T follicular helper cell (primary cell): ENCODE measurements at places on chromosomes 5 and 9.

DNA sequence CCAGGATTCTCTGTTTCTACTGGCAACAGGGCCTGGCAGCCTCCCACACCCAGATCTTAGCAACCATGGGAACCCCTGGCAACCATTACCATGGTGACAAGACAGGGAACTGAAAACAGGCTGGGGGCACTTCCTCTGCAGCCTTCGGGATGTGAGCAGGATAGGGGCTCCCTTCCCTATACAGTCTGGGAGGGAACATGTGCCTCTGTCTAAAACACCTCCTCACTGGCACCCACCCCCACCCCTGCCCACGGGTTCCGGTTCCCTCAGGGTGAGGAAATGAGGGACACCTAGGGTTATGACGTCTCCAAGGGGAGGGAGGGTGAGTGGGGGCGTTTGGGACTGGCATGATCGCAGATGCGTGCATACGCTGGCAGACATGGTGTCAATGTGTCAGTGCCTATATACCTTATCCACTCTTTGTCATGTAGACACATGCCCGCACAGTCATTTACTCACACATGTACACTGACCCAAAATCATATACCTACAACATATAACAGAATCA is 3.0 kb upstream of the DNAJB5 start:
- peak; percentile 61 for DNase-seq

- no peak for DNase-seq
These were observed 303.0 kb upstream of the PDE4D start for GRCh38 chr5:60196385-60197113.

DNA sequence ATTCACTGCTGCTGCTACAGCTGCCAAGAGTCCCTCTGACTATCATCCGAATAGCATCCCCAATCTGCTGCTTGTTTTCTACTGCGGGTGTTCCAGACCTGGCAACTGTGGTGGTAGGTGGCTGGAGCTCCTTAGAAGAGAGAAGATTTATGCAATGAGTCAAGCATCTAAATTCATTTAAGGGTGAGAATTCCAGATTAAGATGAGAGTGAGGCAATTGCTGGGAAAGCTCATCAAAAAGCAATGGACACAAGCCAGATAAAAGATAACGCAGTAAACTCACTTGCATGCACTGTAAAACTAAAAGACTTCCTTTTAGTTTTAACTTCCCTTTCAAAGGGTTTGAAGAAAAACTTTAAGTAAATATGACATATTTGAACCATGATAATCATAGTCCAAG is 3.9 kb downstream of the PLK2 start:
- DNase-seq = no peak

DNA sequence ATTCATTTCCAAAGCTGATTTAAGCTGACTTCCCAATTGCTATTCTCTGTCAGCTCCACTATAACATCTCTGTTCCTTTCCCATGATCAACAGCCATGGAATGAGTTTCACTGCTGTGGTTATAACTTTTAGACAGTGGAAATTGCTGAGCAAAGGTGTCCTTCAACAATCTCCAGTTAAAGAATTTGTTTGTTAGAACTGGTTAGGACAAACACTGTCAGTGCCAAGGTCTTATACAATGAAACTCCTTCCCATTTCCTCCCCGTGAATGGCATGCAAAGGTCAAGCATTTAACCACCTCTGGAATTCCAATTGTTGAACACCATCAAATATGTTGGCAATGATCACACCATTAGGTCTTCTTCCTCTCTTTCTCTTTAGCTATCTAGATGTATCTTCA is 45.7 kb upstream of the GHR start:
- DNase-seq = no peak

- no peak for DNase-seq
These were observed 132.7 kb downstream of the PDE4D start for GRCh38 chr5:59760785-59761348.

DNA sequence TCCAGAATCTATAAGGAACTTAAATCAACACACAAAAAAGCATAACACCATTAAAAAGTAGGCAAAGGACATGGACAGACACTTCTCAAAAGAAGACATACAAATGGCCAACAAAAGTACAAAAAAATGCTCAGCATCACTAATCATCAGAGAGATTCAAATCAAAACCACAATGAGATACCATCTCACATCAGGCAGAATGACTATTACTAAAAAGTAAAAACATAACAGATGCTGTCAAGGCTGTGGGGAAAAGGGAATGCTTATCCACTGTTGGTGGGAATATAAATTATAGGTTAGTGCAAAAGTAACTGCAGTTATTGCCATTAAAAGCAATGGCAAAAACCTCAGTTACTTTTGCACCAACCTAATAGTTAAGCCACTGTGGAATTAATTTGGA is 32.2 kb upstream of the SPATA31D4 start:
- DNase-seq = no peak

DNA sequence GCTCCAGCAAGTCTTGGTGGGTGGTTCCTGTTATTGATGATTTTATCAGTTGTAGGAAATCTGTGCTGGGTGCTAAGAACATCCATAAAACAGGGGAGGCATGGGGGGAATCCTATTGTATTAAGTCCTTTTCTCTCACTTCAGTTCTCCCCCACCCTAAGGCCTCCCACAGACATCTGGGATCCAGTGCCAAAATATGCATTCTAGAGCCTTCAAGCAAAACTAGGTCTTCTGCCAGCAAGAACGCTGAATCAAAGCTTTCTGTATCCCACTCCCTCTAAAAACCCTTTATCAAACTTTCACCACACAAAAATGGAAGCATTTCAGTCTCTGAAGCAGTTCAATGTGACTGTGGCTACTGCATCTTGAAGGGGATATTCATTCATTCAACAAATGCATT is 281.9 kb downstream of the GAS1 start:
- DNase-seq = no peak

DNA sequence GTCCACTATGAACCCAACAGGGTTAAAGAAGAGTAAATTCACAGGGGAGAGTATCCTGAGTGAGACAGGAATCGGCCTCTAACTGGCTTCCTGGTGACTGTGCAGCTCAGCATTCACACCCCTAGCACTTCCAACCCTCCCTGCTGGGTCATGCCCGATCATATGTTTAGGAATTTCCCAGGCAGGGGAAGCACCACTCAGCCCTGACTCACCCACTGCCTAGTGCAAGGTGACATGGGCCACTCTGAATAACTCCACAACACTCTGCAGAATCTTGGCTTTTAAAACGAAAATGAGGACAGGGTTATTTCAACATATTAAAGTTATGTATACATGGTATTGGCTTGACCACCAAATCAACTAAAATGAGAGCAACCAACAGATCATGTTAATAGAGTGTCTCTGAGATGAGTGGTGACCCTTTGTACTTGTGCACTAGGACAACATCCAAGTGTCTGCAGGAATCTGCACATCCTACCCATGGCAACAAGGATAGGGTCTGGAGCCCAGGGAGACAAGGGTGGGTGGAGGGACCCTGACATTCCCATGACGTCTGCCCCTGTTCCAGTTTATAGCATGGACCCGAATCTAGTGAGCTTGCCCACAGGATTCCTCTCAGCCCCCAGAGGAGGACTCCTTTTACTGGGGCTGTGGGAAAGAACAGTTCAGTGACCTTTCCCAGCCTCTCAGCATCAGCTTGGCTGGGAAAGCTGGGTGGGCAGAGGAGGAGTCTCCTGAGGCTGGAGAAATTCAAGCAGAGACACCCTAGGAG is 485.8 kb downstream of the SEMA5A start:
- no peak for DNase-seq
